Bronchial epithelial cell (primary cell): ENCODE measurements at places on chromosomes 2 and 18. TPM values are rescaled to one million over a fixed set of nuclear protein-coding genes. Genes with fewer than 3 reads are reported as not detected.

GPBAR1 gene
- under 0.01 TPM in 1 of 2 replicates, not detected in the other for total RNA-seq

C2orf78 gene
- total RNA-seq = not detected in 2 replicates

NT5DC4 gene
- total RNA-seq = not detected in 2 replicates

REV1 gene
- 38.2 and 44.8 TPM in 2 replicates for total RNA-seq

CD226 gene
- total RNA-seq = 0.53 and 0.64 TPM in 2 replicates

SCYGR5 gene
- total RNA-seq = not detected in 2 replicates

MAB21L4 gene
- total RNA-seq = 0.53 and 5.1 TPM in 2 replicates

ACMSD gene
- not detected in 2 replicates for total RNA-seq

HMSD gene
- total RNA-seq = 0.13 and 0.26 TPM in 2 replicates

OTX1 gene
- total RNA-seq = 0.79 and 1.5 TPM in 2 replicates

PLEKHH2 gene
- 1.8 and 4.5 TPM in 2 replicates for total RNA-seq

SCN7A gene
- not detected in 2 replicates for total RNA-seq

SIGLEC15 gene
- total RNA-seq = 0.26 TPM in 1 of 2 replicates, not detected in the other

C2orf81 gene
- 0.26 TPM in 2 replicates for total RNA-seq

GKN2 gene
- not detected in 2 replicates for total RNA-seq

SDC1 gene
- total RNA-seq = 1,084 and 1,308 TPM in 2 replicates

FBLN7 gene
- under 0.01 and 0.13 TPM in 2 replicates for total RNA-seq

SLC23A3 gene
- total RNA-seq = 1.3 and 1.9 TPM in 2 replicates

NEURL3 gene
- total RNA-seq = not detected in 2 replicates

CNGA3 gene
- under 0.01 TPM in 1 of 2 replicates, not detected in the other for total RNA-seq

CCT7 gene
- total RNA-seq = 260 and 362 TPM in 2 replicates

PCBP1 gene
- 17.1 and 17.5 TPM in 2 replicates for total RNA-seq

CNDP1 gene
- not detected in 2 replicates for total RNA-seq

LOXHD1 gene
- not detected in 2 replicates for total RNA-seq

FZD7 gene
- 1.8 and 2.3 TPM in 2 replicates for total RNA-seq

CEBPZ gene
- 53.5 and 62.9 TPM in 2 replicates for total RNA-seq

DTNA gene
- total RNA-seq = 1.6 and 1.9 TPM in 2 replicates

C2orf66 gene
- under 0.01 and 0.38 TPM in 2 replicates for total RNA-seq

TYW5 gene
- total RNA-seq = 10.5 and 11.8 TPM in 2 replicates

CSRNP3 gene
- 0.26 and 0.38 TPM in 2 replicates for total RNA-seq

CYS1 gene
- total RNA-seq = 0.26 TPM in 2 replicates

POU3F3 gene
- total RNA-seq = not detected in 2 replicates

IL36RN gene
- total RNA-seq = 1.1 and 1.9 TPM in 2 replicates

GKN1 gene
- not detected in 2 replicates for total RNA-seq

TCF23 gene
- under 0.01 TPM in 1 of 2 replicates, not detected in the other for total RNA-seq

DLX1 gene
- total RNA-seq = not detected in 2 replicates

LINC00305 gene
- total RNA-seq = not detected in 2 replicates

CBLN2 gene
- total RNA-seq = not detected in 2 replicates

TTLL4 gene
- total RNA-seq = 5.5 and 6.8 TPM in 2 replicates

TMEM200C gene
- total RNA-seq = under 0.01 TPM in 1 of 2 replicates, not detected in the other

TANK gene
- total RNA-seq = 43.2 and 68.7 TPM in 2 replicates
